Posterior vena cava (tissue), 2 donors: ENCODE measurements at places on chromosomes 7 and 10.

GRCh38 chr10:117942226-117942625 lies 104.5 kb downstream of the RAB11FIP2 start:
- DNase-seq: no peak

- DNase-seq: no peak
Measured at GRCh38 chr10:29068302-29068701, 220.6 kb upstream of the LYZL1 start.

DNA sequence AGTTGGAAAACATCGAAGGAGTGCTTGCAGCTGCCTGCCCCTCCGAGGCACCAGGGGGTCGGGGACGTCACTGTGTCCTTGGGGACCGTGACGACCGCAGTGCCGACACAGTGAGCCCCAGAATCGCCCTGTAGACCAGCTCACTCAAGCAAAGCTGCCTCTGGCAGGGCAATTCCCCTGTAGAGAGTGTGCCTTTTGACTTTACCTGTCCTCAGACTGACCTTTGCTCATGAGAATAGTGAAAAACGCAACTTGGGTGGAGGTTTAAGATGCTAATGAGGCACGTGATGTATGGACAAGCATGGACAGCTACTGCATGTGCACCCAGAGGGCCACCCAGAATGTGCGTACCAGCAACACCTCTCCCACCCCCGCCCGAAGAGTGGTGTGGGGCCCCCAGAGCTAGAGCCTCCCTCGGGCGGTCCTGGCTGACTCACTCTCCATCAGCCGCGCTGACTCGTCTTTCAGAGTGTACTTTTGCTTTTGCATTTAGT lies 271.9 kb downstream of the ADARB2 start:
- no peak for DNase-seq

DNA sequence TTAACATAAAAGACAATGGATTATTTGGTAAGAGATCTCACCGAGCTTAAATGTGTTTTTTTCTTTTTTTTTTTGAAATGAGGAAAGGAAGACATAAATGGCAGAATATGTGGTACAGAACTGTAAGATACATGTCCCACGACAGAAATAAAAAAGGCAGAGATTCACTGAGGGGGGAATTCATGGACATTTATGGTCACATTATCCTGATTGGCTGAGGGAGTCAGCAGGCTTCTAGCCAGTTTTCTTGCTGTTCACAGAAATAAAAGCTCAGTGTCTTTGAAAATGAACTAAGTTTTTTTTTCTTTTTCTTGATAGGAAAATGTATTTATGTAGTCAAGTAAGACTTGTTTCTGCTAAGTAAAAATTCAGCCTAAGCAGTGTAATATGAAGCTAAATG lies 8.2 kb upstream of the FAS start:
- DNase-seq: no peak

DNA sequence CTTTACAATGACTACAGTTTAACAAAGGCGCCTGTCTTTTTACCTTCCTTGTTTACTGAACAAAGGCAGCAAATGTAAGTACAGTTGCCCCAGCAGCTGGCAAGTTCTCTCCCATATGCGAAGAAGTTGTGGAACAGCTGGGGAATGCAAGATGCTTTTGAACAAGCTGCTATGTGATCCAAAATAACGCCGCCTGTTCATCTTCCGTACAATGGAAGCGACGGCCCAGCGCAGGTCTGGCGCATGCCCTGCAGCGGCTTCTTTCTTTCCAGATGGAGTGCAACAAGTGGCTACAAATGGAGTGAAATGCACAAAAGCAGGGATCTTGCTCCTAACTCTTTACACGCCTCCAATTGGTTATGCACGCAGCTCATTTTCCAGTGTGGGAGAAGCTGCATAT lies 97.0 kb upstream of the SVIL start:
- DNase-seq: no peak

- no peak for DNase-seq
Measured at GRCh38 chr7:6168477-6168868, 104.0 kb downstream of the CYTH3 start.

- DNase-seq: no peak
Measured at GRCh38 chr7:108263425-108263824, 133.3 kb upstream of the LAMB4 start.

DNA sequence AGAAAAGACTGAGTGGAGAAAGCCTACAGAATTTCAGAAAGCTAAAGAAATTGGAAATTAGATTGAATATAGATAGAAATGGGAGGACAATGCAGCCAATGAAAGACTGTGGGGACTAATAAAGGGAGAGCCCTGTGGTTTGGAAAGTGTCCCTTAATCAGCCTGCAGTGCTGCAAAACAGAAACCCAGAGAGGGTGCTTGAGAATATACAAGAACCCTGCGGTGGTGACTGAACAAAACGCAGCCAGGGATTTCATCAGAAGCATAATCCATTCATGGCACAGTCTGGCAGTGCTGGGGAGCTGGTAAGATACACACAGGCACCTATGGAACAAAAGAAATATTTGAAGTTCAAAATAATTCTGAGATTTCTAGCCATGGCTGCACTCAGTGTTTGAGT lies 19.1 kb downstream of the CEP41 start:
- DNase-seq: no peak

- no peak for DNase-seq
Measured at GRCh38 chr10:120421250-120421649, 35.8 kb upstream of the PLPP4 start.

DNA sequence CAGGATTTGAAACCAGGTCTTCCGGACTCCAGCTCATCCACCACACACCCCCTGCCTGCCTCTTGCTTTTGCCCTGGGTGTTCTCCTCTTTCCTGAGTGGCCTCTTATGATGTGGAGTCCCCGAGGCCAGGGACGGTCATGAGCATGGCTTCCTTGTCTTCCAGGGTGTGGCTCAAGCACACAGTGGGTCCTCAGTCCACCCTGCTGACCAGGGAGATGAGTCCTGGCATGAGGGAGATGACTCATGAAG lies 32.8 kb downstream of the DNAJB12 start:
- DNase-seq: peak; percentile 76

GRCh38 chr10:3239066-3239919 lies 66.7 kb upstream of the PITRM1 start:
- peak; percentile 90 for DNase-seq

DNA sequence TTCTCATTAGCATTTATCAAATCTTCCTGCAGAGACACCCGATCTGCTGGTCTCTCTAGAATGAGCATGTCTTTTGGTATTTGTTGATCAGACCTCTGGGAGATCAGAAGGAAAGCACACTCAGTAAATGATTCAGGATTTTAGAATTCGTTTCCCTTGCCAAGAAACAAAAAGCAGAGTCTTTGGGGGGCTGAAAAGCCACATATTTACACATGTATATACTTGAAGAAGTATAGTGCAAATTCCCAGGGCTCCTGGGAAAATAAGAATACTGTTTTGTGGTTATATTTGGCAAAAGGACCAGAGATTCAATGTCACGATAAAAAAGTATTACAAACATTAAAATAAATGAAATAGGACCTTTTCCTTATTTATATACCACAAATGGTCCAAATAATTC lies 100.2 kb downstream of the AGMO start:
- no peak for DNase-seq
